ENCODE measurements at places on chromosomes 7 and 10.

DNA sequence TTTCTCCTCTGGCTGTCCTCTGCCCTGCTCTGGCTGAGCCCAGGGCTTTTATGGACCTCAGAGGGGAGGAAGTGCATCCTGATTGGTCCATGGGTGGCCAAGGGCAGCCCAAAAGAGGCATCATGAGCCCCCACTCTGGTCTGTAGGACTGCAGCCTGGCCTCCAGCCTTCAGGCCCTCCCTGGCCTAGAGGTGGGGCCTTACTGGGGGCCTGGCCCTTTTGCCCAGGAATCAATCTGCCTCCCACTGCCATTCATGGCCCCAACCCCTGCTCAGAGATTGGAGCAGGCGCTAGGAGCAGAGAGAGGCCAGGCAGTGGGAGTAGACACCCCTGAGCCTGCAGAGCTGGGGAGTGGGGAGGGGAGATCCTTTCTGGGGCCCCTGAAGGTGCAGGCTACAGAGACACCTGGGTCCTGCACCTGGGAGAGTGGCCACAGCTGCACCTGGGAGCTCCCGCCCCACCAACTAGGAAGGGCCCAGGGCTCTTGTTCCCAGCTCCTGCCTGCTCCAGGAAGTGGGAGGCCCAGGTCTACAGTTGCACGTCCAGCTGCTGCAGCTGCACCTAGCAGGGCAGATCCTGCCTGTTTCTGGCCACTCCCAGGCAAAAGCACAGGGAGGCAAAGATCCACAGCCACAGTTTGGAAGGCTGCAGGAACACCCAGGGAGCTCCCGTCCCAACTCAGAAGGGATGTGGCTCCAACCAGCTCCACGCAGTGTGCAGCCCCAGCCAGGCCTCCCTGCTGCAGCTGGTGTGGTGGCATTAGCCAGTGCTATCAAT lies 6.4 kb upstream of the DYNC2I1 start:
- no peak for DNase-seq

- DNase-seq = peak; percentile 54
Observed at GRCh38 chr10:11782793-11783557, 40.2 kb upstream of the PROSER2 start.

DNA sequence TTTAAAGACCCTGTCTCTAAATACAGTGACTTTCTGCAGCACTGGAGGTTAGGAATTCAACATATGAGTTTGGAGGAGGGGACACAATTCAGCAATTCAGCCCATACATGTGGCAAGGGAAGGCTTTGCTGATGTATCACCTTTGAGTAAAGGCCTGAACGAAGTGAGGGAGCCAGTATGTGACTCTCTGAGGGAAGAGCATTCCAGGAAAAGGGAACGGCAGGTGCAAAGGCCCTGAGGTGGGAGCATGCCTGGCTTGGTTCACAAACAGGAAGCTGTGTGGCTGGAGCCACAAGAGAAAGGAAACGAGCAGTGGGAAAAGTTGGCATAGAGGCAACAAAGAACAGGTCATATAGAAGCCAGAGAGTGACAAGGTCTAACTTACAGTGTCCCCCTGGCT lies 72.9 kb downstream of the MTPN start:
- no peak for DNase-seq

GRCh38 chr10:56522166-56522565 lies 161.1 kb upstream of the ZWINT start:
- DNase-seq = no peak

- peak; percentile 54 for DNase-seq
Observed at GRCh38 chr10:88478256-88478655, 104.9 kb downstream of the RNLS start.

DNA sequence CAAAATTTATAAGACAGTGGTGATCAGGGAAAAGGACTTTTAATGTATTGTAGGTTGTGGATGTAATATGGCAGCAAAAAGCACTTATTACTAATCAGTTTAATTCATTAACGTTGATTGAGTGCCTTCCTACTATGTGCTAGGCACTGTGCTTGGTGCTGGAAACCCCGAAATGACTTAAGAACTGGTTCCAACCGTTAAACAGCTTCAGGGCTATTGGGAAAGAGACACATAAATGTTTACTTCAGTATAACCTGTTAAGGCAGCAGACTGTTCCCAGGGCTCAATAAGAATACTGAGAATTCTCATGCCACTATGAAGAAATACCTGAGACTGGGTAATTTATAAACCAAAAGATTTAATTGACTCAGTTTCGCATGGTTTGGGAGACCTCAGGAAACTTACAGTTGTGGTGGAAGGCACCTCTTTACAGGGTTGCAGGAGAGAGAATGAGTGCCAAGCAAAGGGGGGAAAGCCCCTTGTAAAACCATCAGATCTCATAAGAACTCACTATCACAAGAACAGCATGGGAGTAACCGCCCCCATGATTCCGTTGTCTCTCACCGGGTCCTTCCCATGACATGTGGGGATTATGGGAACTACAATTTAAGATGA lies 1.1 kb upstream of the SLC25A13 start:
- no peak for DNase-seq

DNA sequence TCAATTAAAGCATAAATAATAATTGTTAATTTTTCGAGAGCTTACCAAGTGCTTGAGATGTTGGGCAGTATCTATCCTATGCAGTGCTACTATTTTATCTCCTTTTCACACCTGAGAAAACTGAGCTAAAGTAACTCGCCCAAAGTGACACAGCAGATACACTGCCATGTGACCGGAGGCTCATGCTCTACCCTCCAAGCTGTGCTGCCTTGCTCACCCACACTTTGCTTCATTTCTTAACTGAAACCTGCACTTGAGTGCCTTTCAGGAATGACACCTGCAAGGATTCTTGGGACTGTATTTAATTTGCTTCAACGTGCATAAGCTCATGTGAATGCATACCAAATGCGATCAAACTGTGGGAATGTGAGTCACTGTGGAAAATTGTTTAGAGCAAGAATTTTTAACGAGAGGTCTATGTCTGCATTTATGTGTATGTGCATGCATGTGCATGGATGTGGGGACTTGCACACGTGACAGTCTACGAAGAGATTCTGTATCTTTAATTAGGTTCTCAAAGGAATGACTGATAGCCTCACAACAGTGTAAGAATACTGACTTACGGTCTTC lies 119.2 kb downstream of the ADCYAP1R1 start:
- no peak for DNase-seq

DNA sequence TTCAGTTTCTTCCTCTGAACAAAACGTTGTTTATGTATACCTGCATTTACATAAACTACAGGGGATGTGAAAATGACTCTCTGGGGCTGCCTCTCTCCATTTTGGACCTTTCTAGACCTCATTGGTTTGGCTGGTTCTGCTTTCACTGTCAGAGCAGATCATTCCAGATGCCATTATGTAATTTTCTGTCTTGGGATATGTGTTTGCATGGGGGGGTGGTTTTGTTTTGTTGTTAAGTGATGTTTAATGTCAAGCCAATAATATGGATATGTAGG lies 172.4 kb downstream of the LRRC4 start:
- DNase-seq = no peak

- peak; percentile 69 for DNase-seq
Observed at GRCh38 chr10:62071846-62072281, 170.4 kb downstream of the ARID5B start.

DNA sequence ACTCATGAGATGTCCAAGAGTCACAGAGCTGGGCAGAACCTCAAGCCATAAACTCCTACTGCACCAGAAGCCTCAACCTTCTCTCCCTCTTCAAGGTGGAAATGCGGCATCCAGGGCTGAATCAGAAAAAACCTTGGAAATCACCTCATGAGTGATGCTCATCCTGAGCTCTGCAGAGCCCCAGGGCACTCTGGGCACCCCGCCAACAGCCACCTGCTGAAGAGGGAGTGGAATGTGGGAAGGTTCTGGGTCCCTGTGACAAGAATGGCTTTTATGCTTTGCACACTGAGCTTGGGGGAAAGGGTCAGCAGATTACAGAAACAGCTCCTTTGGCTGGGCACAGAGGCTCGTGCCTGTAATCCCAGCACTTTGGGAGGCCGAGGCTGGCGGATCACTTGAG lies 18.8 kb downstream of the NUDT1 start:
- DNase-seq = peak; percentile 77

DNA sequence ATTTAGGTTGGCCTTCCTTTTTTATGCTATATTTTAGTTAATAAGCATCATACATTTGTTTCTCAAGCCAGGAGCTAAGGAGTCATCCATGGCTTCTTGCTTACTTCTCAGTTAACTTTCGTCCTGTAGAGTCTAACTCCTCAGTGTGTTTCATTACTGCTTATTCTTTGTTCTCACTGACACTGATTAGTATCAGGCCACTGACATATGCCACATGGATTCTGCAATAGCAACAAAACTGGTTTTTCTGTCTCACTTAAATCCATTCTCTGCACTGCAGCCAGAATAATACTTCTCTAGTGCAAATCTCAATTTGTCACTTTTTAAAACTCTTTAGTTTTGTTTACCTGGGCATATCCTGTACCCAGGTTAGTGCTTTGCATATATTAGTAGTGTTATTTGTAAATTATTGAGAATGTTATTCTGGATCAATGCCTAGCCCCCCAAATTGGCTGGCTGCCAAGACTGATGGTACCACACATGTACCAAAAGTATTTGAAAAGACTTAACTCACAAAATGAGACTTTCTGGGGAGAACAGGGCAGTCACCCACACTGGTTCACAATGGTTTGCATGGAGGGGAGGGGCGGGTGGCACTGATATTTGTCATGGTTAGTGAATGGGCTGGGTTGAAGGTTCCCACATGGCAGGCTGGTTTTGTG lies 79.1 kb downstream of the CCSER2 start:
- no peak for DNase-seq

DNA sequence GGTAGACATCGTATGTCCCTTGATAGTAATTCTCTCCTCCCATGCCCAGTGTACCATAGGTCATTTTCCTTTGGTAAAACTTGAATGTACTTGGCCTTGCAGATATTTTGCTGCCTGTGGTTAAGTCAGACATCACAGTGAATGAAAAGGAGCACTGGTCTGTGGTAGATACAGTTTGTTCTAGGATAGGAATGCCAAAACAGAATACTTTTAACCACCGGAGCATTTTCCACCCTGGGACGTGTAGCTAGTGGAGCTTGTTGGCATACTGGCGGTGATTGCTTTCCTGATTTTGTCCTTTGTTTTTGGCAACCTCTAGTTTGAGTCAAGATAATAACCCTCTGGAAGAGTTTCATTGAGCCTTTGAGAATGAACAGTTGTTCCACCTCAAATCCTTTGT lies 92.0 kb upstream of the BMPER start:
- no peak for DNase-seq
